Small intestine (tissue), 16 donors: ENCODE measurements at places on chromosomes 7 and 10.
A peak's percentile ranks its signal among the peaks of the same experiment; 100 is the strongest.

GRCh38 chr7:76069238-76069638 is 21.3 kb downstream of the MDH2 start:
- DNase-seq, result no peak

DNA sequence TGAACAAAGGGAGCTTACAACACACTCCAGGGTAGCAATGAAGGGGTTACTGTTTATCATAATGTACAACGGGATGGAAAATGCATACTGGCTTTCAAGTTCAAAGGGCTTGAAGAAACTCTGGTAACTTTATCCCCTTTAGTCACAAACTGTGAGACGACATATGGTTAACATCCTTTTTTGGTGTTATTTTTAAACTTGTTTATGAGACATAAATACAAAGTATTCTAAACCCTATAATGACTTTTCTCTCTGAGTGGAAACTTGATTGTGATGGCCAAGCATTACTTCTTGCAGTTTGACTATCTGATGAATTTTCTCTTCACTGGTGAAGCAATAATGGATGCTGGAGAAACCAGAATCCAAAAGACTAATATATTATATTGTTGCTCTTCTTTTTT is 62.0 kb upstream of the SEMA3A start:
- DNase-seq, result no peak

DNA sequence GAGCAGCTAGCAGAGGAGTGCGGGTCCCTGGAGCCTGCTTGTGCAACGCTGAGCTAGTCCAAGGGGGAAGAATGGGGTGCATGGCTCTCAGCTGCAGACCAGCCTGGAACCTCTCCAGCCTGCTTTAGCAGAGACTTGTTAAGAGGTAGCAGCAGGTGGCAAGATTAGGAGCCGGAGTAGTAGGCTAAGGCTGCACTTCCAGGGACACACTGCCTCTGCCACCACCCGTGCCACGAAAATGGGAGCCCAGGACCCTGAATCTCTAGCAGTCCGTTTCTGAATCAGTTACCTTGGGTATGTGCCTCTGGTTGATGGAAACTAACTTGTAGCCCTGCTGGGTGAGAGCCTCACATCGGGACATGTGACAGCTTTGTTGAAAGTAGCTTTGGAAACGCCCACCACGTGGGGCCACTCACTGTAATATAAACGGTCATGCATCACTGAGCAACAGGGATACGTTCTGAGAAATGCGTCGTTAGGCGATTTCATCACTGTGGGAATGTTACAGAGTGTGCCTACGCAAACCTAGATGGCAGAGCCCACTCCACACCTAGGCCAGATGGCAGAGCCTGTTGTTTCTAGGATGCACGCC is 25.9 kb downstream of the HTRA1 start:
- DNase-seq, result no peak

DNA sequence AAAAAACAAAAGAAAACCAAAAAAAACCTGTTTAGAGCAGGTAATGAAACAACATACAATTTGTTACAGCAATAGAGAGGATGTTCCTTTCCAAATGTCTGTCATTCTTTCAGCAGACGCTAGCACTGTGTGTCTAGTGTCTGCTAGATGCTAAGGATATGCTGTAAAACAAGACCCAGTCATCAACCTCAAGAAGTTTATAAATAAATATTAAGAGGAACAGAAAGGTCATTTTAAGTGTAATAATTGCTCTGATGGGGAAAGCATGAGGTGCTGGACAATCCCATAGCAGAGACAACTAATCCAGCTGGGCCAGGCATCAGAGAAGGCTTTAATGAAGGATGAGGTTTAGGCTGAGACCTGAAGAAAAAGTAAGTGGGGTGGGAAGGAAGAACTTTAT is 23.3 kb upstream of the ASCC1 start:
- no peak for DNase-seq

GRCh38 chr10:58414270-58415041 is 29.2 kb downstream of the TFAM start:
- DNase-seq, result peak; percentile 37

- peak; percentile 57 for DNase-seq
Observed at GRCh38 chr7:22561321-22561811, 61.4 kb upstream of the STEAP1B start.

- DNase-seq, result no peak
Observed at GRCh38 chr7:155188357-155188756, 109.3 kb upstream of the INSIG1 start.

GRCh38 chr10:97063983-97064837 is 121.5 kb downstream of the SLIT1 start:
- DNase-seq, result no peak

DNA sequence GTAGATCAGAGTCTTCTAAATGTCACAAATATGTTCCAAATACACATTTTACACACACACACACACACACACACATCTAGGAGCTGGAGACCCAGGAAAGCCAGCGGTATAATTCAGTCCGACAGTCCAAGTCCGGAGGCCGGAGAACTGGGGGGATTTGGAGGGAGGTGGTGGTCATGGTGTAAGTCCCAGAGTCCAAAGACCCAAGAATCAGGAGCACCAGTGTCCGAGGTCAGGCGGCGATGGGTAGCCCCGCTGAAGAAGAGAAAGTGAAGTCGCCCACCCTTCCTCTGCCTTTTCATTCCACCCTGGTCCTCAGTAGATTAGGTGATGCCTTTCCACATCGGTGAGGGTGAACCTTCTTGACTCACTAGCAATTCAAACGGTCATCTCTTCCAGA is 154.8 kb downstream of the CAMK1D start:
- DNase-seq, result no peak

DNA sequence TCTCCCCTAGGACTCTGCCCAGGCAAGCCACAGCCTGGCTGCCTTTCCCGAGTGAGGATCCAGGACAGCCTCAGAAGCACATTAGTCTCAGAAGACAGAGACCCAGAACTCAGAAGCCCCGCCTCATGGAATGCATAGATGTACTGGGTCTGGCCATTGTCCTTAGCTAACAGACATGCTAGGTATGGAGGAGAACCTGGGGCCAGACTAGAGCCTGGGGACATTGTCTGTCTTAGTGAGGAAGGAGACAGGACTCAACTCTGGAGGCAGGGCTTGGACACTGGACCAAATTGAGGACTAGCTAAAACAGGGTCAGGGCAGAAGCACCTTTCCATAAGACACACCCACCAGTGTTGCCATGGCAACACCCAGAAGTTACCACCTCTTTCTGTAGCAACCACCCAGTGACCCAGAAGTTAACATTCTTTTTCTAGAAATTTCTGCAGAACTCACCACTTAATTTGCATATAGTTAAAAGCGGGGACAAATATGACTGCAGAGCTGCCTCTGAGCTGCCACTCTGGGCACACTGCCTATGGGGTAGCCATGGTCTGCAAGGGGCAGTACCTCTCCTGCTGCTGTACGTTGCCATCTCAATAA is 27.5 kb downstream of the TLX1 start:
- no peak for DNase-seq

GRCh38 chr10:68877482-68878110 is 23.5 kb upstream of the DDX50 start:
- DNase-seq, result no peak

DNA sequence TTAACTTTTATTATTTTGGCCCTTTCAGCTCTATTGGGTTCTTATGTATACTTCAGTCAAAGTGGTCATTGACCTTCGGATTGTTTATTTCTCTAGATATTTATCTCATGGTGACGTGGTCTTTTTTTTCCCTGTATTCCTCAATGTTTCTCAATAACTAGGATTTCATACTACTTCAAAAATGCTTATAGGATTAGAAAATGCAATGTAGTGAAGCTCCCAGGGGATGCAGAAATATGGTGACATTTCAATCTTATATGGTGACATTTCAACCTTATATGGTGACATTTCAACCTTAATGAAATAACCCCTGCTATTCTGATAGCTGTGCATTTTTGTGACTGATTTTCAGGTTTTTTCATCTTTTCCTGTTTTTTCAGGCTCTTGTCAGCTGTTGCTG is 51.4 kb downstream of the CHRM2 start:
- DNase-seq, result no peak

- peak; percentile 87 for DNase-seq
Observed at GRCh38 chr7:95246831-95247370, 77.4 kb downstream of the PON1 start.

DNA sequence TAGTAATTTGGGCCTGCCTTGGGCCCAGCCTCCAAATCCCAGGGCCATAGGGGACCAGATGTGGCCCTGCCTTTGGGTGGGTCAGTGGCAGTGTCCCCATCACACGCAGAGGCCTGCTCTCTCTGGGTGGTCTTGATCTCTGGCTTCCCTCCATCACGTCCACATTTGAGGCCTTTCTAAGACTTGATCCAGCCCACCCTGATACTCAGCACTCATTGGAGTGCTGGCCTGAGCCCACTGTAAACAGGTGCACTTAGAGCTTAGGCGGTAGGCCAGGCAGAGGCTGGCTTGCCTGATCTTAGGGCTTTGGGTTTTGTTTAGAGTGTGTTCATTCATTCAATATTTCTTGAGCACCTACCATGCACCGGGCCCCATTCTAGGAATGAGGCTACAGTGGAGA is 52.6 kb downstream of the TBATA start:
- DNase-seq, result no peak

DNA sequence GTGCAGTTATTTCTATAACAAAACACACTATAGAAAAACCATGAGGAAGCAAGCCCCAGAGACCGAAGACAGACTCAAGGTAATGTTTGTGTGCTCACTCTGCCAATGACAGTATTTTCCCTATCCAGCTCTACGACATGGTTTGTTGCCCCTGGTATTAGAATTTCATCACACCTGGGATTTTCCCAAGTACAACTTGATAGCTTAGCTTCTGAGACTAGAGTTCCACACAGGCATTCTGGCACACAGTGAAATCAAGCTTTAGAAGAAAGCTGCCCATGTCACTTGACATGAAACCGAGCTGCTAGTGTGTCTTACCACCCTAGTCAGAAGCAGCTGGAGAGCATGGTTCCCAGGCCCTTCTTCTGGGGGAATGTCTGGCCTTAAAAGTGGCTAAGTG is 44.1 kb upstream of the AKR1E2 start:
- no peak for DNase-seq

- DNase-seq, result no peak
Observed at GRCh38 chr7:94056796-94057207, 52.6 kb upstream of the BET1 start.

DNA sequence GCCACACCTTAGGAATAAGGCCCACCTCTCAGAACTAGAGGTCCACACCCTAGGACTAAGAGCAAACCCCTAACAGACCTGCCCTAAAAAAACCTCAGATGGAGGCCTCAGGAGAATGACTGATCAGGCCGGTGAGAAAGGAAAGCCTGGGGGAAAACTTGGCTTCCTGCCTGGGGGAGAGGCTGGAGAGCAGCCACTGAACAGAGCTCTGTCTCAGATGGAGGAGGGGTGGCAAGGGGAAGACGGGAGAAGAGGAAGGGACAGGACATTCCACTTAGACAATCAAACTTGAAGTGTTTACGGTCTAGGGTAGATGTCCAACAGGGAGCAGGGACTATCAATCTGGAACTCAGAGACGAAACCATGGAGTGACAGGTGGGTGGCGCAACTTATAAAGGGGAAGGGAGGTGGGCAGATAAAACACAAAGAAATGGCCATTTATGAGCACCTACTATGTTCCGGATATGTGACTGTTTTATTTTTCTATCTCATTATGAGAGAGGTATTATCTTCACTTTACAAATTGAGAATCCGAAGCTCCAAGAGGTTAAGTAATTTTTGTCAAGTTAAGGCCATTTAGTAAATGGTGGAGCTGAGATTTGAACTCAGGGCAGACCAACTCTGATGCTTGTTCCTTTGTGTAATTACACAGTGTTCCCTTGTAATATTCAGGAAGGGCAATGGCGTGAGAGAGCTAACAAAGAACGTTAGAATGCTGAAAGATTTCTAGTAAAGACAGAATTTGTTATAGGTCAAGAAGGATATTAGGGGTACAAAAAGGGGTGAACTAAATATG is 82.6 kb downstream of the DNMBP start:
- DNase-seq, result peak; percentile 73

GRCh38 chr10:124755581-124755980 is 11.4 kb upstream of the FAM53B start:
- no peak for DNase-seq

DNA sequence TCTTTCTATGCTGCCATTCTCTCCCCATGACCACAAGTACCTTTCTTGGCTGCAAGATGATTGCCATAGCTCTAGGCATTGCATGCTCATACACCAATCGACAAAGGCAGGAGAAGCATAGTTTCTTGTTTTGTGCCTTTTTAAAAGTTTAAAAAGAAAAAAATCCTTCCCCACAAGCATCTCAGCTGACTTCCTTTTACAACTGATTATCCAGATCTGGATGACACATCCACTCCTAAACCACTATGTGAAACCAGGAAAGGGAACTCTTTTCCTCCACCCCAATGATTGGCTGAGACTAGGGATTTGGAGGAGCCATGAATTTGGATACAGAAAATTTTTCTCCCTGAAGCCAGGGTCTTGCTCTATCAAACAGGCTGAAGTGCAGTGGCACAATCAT is 14.5 kb upstream of the LRRC4 start:
- DNase-seq, result no peak

DNA sequence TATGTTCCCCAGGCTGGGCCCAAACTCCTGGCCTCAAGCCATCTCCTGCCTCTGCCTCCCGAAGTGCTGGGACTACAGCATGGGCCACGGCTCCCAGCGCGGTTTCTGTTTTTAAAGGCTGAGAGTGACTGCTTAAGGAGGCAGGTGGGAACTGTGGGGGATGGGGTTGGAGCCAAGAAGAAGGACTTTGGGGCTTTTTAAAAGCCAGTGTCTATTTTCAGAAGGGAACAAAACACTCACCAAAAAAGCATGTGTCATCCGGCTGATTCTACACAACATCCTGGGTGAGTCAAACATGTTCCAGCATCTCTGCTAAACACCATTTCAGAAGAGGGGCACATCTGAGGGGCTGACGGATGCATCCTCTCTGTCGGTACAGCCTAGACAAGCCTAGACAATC is 824.5 kb downstream of the TYW1 start:
- DNase-seq, result no peak

GRCh38 chr7:96415293-96415940 is 93.5 kb upstream of the SLC25A13 start:
- peak; percentile 34 for DNase-seq

DNA sequence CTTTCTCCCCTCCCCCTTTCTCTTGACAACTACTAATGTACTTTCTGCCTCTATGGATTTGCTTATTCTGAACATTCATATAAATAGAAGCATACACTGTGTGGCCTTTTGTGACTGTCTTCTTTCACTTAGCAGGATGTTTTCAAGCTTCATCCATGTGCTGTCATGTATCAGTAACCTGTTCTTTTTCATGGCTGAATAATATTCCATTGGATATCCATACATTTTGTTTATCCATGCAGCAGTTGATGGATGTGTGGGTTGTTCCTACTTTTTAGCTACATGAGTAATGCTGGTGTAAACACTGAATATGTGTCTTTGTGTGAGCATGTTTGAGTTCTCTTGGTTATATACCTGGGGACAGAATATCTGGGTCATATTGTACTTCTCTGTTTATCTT is 107.6 kb downstream of the TRRAP start:
- DNase-seq, result no peak

- peak; percentile 16 for DNase-seq
Observed at GRCh38 chr10:31099664-31100063, 68.0 kb upstream of the ZNF438 start.

DNA sequence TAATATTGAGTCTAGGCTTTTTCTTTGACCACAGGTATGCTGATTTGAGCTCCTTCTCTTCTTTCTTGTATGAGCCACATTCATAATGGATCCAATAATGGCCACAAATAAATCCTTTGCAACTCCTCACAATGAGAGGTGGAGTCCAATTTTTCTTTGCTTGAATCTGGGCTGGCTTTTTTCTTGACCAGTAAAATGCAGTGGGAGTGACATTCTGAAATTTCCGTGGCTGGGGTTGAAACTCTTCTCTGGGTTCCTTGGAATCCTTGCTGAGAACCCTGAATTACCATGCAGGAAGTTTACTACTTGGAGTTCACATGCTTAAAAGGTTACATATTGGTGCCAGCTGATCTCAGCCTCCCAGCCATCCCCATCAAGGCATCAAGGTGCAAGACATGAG is 22.4 kb upstream of the FAM180A start:
- no peak for DNase-seq
